ENCODE measurements at places on chromosomes 12 and 14.
A peak's percentile ranks its signal among the peaks of the same experiment; 100 is the strongest.

GRCh38 chr12:68319988-68320623, 12.1 kb downstream of the MDM1 start:
- no peak for DNase-seq

DNA sequence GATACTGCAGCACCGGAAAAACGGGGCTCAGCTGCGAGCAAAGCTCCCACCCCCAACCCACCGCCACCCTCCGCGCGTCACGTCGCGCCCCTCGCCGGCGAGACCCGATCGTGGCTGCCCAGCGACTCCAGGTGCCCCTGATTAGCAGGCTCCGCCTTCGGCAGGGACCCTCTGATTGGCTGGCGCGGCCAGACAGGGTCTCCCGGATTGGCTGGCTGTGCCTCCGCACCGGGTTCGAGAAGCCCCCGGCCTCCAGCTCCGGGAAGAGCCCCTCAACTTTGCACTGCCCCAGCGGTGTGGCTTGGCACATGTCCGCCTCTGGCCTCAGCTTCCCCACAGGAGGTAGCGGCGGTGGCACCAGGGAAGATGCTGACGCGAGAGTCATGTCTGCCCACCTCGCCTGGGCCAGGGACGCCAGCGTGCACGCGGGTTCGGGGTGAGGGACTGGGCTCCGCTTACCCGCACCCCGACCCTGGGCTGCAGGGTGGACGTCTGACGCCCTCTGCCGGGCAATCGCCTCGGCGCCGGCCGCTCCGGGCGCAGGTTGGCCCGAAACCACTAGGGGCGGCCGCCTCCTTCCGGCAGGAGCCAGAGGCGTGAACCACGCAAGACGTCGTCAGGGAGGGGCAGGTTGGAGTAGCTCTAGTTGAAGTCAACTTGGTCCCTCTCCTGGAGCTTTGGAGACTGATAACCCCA, 498 bp upstream of the RHOF start:
- peak; percentile 95 for DNase-seq

DNA sequence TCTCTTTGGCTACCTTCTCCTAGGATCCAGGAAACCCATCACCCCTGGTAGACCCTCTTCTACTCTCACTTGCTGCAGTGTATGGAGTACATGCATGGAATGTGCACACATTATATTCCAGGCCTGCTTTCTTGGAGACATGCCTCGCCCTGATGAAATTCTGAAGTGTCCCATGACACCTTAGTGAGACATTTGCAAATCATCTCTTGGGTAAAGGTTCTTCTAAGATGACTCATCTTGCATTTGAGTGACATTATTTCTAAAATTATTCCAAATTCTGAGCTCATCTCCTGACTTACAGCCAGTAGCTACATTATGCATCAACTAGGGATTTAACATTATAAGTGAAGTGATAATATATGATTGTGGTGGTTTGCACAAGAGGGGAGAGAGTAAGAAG, 49.8 kb downstream of the SDR9C7 start:
- DNase-seq = no peak

GRCh38 chr14:56805992-56806727, 4.1 kb downstream of the OTX2 start:
- no peak for DNase-seq

DNA sequence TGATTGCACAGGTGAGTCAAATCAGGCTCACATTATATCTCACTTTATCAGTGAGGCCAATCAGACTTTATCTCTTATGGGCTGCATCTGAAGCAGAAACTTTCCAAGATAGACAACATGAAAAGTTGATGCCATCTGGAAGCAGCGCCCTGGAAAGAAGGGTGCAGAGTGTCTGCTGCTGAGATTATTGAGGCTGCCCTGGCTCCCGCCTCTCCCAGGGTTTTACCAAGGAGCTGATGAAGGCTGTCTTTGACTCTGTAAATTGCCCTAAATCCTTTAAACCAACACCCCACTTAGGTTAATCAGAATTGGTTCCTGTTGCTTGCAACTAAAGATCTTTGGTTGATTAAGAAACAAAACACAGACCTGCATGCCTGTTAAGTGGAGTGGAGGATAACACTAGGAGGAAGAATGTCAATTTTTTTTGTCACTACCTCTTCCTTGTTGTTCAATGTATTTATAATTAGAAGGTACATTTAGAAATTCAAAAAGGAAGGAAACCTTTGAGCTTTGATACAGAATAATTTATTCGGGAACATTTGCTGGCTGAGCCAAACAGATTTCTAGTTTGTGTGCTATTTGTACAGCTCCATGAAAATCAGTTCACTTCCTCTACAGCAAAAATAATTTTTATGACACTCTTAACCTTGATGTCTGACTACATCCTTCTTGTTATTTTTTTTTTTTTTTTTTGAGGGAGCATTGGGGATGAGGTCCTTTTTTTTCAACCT, 104.1 kb downstream of the VEZT start:
- DNase-seq = no peak
